ENCODE measurements at places on chromosomes 4 and X.

- DNase-seq, result no peak
These were observed 98.7 kb downstream of the TMEM131L start for GRCh38 chr4:153564630-153565525.

DNA sequence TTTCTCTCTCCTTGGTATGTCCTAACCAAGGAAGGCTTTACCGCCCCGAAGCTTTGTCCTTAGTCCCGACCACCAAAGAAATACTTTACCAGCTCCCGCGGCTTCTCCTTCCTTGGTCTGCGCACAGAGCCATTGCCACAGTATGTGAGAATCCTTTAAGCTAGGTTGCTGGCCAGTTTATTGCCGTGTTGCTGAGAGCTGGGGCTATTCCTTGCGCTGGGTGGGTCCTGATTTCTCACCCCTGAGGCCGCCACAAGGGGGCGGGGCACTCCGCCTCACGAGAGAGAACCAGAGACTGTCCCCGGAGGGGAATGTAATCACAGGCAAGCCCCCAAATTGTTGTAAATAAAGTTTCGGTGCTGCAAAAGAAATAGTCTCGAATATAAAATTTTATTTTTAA, 331.0 kb upstream of the PCDH10 start:
- no peak for DNase-seq

- no peak for DNase-seq
These were observed 20.2 kb upstream of the GATB start for GRCh38 chr4:151781026-151781425.

- DNase-seq, result no peak
These were observed 79.2 kb upstream of the CLCN4 start for GRCh38 chrX:10077425-10078188.

DNA sequence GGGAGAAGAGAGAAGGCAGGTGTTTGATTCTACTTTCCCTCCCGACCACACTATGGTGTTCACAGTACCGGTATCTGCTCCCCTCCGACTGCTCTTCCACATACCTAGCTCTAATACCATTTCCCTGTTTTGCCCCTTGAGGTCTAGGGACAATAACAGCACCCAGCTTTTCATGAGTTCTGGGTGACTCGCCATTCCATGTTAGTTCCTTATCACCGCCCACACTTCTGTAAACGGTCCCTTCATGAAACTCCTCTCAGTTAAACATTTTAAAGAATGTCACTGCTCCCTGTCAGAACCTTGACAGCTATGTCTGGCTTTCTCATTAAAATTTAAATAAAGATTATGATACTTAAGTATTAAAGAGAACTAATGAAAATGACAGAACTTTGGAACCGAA, 136.7 kb downstream of the ADAMTS3 start:
- no peak for DNase-seq

- no peak for DNase-seq
These were observed 1871.6 kb upstream of the AGA start for GRCh38 chr4:179313823-179314222.

DNA sequence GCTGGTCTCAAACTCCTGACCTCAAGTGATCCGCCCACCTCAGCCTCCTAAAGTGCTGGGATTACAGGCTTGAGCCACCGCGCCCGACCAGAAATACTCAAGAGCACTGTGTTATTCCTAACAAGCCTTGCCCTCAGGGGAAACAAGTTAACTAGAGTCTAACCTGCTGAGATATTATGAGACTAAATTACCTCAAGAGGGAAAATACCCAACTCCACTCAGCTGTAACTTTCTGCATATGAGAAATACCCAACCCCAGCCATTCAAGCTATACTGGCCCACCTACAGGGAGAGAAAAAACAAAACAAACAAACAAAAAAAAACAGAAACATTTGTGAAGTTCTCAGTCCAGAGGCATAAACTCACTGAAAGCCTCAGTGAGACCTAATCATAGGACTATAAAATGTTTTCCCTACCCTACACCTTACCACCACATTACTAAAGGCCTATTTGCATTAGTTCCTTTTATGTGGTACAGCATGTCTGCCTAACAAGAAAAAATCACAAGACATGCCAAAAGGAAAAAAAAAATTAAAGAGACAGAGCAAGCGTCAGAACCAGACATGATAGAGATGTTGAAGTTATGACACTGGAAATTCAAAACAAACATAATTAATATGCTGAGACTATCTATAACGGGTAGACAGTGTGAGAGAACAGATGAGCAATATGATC, 876.0 kb downstream of the FSTL5 start:
- DNase-seq, result no peak

- no peak for DNase-seq
These were observed 143.3 kb upstream of the KLHL4 start for GRCh38 chrX:87374324-87374723.

- peak; percentile 53 for DNase-seq
These were observed 16.9 kb downstream of the WDR1 start for GRCh38 chr4:10099499-10100325.

DNA sequence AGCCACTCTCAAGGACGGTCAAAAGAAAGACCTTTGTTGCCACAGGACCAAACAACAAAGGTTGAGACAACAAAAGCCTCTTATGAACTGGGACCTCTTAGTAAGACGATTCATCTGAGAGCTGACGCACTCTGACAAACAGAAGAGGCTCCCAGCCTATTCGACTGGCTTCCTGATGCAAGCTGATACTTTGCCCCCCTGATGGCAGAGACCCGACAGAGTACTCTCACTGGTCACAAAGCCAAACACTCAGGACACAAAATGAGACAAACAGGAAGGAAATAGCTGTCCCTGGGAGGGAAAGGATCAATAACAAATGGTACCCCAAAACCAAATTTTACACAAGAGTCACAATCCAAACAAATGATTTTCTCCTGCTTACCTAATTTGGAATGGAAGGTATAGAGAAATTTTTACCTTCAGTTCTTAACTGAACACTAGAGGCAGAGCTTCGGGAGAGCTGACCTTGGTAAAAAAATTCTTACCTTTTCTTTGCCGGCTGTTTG, 75.2 kb upstream of the PLAC8 start:
- DNase-seq, result no peak

DNA sequence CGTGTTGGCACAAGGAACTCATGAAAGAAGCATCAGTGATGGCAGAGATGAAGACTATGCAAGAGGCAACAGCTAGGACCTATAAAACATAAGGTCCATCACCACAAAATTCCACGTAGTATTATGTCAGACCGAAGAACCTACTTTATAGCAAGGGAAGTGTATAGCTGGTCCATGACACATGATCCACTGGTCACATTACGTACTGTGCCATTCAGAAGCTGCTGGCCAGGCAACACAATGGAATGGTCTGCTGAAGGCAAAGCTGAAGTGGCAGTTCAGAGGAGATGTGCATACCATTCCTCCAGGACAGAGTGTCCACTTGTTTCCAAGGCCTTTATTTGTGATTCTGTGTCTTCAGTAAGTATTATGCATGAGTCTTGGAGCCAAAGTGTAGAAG, 215.5 kb upstream of the UGT8 start:
- DNase-seq, result no peak

DNA sequence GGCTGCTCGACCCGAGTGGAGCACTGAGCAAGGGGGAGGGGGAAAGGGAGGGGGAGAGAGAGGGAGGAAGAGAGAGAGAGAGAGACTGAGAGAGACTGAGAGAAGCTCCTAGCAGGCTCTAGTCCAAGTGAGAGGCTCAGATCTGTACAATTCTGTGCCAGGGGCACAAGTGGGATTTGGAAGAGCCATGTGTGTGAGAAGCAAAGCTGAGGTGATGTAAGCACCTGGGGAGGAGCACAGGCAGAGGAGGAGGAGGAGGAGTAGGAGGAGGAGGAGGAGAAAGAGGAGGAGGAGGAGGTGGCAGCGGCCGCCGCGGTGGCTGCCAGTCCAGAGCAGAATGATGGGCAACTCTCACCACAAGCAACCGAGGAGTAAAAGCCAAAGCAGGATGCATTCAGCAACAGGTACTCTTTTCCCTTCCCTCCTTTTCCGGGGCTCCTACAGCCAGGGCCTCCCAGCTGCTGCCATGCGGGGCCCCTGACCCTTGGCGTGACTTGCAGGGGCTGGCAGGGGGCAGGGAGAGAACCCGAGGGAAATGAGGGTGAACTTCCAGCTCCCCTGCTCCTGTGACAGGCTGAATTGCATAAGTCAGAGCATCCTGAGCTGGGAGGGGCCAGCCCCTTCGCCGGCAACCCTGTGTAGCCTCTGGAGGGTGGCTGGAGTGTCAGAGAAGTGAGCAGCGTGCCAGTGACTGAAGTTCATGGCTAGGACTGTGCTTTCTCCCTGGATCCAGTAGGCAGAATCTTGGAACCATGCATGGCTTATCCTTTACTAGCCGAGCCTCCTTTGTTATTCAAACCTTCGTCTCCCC, 62.2 kb downstream of the RTL5 start:
- no peak for DNase-seq

- no peak for DNase-seq
These were observed 232.7 kb downstream of the MGST2 start for GRCh38 chr4:139898293-139898692.

- no peak for DNase-seq
These were observed 147.6 kb downstream of the BCOR start for GRCh38 chrX:39950018-39950688.

GRCh38 chr4:40193578-40193977, 3.3 kb upstream of the RHOH start:
- DNase-seq, result no peak

- DNase-seq, result peak; percentile 10
These were observed 840 bp downstream of the ZNF711 start for GRCh38 chrX:85244450-85245211.

GRCh38 chr4:10024303-10024702, 3.0 kb upstream of the SLC2A9 start:
- no peak for DNase-seq

DNA sequence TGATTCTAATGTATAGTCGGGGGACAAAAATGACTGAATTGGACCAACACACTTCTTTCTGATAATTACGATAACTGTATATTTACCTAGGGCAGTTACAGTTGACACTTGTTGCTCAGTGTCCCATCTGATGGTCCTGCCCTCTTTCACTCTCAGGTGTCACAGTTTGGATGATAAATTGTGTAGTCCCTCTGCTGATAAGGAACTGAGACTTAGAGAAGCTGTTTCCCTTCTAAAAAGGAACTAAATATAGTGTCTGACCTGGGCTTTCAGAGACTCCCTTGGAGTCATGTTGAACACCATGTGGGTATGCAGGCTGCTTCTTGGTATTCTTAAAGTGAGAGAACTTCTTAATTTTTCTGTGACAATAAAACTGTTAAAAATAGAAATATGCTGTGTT, 23.7 kb upstream of the PNPLA4 start:
- no peak for DNase-seq

DNA sequence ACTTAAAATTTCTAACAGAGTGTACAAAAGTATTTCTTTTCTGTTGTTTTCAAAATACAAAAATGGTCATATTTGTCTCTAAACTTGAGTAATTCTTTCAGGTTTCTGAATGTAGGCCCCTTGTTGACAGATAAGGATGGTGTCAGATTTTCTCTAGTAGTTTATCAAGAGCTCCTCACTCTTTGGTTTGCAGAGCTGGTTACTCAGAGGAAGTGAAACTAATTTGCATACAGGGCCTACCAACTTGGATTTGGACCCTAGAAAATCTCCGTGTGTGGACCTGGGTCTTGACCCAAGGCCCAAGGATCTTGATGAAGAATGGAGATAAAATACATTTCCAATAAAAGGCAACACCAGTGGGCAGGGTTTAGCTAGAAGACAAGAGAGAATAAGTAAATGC, 433 bp upstream of the ADH6 start:
- DNase-seq, result no peak

DNA sequence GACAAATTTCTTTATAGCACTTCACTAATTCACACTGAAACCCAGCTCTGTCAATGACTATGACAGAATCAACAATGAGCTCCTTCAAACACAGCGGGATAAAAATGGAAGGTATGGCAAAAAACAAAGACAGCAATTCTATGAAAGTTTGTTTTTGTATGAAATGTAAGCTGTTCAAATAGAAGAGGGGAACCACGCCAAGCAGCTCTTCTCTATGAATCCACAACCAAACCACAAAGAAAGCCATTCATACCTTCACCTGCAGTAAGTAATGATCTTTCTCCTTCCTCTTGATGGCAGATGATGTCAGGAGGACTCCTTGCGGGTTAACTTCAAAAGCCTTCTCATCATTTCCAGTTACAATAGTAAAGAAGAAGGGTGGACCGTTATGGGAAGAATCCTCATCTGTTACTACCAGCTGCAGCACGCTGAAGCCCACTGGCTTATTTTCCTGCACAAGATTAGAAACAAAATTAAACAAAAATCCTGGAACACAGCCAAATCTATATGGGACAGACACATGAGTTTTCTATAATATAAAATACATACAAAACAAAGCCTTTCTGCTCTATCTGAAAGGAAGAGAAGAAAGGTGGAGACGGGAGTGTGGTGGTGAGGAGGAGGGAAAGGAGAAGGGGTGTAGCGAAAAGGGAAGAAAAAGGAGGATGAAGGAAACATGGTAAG, 48.9 kb upstream of the MTNR1A start:
- DNase-seq, result no peak

DNA sequence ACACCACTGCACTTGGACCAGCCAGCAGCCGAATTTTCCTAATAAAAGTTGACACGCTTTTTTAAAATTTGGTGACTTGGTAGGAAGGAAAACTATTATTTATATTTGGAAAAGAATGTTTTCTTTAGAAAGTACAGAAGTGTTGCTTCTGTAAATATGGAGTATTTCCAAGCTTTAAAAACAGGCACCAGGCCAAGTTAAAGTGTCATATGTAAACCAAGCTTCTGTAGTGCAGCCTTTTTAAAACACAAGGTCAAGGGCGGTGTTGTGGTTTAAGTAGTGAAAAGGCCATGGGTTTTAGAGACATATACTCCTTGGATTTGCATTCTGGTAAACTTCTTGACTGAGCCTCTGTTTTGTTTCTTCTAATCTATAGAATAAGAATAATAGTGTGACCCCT, 62.7 kb downstream of the TRIM2 start:
- no peak for DNase-seq

- DNase-seq, result no peak
These were observed 57.3 kb upstream of the MXRA5 start for GRCh38 chrX:3403748-3404147.

- no peak for DNase-seq
These were observed 52.1 kb upstream of the FMR1 start for GRCh38 chrX:147859666-147860065.

DNA sequence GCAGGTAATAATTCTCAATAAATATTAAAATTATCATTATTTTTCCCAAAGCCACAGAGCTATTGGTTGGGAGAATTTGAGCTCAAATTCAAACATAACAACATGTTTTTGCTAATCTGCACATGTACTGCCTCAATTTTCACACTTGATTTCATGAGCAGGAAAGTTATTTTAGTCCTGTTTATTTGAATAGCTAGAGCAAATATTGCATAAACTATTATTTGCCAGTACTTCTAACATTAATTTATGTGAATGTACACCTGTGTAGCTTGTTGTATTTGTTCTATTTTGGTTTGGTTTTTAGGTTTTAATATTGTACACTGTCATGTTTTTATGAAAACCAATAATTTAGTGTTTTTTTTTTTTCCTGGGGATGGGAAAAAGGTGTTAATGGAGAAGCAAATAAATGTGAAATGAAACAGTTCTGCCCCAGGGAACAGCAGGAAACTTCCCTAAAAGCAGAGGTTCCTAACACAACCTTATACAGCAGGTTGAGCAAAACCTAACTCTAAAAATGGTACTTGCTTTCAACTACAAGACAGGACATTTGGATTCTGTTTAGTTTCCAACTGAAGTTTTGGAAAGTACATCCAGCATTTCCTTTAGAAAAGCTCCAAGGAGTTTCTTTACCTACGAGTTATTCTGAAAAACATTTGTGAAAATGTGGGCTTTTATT, 99.4 kb downstream of the SYNPO2 start:
- no peak for DNase-seq
